ENCODE measurements at places on chromosomes 5 and 9.

DNA sequence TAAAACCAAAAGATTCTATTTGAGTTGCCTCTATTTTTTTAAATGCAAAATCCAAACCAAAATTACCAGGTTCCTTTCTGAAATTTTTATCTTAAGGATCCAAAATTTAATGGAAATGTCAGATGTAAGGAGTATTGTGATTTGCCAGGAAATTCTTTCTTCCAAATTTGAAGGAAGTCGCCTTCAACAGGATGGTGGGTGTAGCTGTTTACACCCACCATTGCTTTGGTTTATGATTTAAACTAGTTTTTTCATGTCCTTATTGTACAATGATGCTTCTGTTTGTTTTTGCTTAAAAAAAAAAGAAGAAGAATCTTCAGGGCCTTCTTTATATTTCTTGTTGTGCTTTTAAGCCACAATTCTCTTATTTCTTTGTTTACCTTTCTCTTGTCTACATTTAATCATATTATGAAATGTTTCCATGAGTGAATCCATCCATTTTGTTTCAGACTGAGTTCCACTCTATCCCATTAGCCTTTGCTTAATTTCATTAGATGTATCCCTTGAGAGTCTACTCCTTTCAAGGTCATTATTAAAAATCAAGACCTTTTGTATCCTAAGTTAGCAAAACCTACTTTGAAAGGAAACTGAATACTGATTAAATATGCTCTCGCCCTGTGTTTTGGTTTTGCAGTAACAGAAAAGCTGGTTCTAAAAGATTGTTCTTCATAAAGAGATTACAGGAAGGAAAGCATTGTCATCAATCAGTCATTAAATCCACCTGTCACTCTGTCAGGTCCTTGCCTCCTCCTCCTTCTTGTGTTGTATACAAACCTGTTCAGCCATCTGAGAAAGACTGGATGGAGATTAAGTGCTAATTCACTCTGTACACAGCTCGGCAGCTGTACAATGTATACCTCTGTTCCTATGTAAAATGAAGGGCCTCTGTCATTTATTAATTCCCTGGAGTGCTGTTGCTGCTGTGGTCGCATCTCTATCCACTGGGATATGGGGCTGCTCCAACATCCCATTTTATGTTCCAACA is 45.5 kb upstream of the SLC2A8 start:
- no peak for DNase-seq

GRCh38 chr9:22170990-22171670 is 162.0 kb upstream of the CDKN2B start:
- no peak for DNase-seq

GRCh38 chr5:150503977-150504620 is 3.8 kb upstream of the NDST1 start:
- no peak for DNase-seq

GRCh38 chr9:34773955-34774354 is 64.0 kb upstream of the CCL21 start:
- no peak for DNase-seq

- no peak for DNase-seq
These were observed 18.6 kb upstream of the AGXT2 start for GRCh38 chr5:35066260-35066795.

Measured in fibroblast of skin of left biceps (primary cell).